Stimulated activated CD8-positive, alpha-beta memory T cell treated with anti-CD3 and anti-CD28 coated beads, Interleukin-7, amount 100 ng/mL, for 48 hours (primary cell): ENCODE measurements at places on chromosomes 16 and 17.

DNA sequence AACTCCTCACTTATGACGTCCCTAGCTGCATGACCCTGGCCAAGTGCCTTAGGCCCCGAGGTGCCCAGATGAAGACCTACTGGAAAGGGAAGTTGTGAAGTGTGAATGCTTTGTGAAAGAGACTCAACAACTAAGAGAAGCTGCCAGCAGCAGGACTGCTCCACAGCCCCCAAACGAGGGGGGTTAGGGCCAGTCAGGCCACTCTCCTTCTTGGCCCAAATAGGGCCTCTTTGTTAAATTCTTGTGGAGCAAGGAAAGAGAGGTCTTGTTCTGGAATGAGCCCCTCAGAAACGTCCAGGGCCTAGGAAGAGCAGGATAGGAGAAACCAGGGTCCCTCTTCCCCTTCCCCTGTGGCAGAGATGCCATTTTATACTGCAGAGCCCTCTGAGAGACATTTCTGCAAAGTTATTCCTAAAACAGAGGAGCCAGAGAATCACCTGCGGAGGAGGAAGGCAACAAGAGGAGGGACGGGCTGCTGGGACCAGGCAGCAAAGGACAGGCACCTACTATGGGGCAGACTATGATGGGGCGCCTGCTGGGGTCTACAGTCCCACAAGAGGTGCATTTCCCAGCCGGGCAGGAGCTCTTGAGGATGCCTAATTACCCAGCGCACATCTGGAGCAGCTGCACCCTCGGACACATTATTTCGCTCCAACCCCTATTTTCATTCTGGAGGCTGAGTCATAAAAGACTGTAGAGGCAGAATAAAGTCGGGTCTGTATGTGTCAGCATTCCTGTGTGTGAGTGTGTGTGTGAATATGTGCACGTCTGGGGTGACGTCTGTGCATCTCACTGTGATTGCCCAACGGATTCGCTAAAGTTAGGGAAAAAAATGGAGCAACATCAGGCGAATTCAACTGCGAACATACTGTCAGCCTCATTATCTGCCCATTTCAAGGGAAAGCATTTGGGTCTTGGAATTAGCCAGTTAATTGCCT lies 11.4 kb upstream of the HOXB9 start:
- no peak for DNase-seq

GRCh38 chr17:77470800-77471733 lies 330.3 kb downstream of the SEC14L1 start:
- DNase-seq: no peak

DNA sequence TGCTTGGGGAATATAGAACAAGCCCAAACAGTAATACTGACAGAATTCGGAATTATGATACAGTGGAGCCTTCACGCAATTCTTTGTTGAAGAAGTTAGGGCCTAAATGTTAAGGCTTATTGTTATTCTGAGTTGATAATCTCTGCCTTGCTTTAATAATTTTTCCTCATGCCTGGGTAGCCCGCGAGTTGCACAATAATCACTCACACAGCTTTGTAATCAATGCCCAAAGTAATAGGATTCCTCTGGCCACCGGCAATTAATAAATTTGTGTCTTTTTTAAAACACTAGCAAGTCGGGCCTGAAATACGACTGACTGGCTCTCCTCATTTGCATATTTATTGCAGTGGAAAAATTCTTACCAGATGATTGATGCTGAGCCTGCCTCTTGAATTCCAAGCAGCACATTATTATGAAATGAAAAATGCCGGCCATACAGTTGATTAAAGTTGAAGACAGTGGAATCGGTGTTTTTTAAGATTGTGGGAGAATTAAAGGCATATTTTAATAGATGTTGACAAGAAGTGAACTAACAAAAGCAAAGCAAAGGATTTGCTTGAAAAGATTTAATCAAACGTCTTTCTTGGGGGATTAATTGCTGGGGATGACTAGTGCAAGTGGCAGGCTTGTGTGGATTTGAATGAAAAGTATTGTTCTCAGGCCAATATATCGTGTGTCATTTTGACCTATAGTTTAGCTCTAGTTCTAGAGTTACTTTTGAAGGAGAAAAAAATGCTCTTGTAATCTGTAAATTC lies 30.2 kb downstream of the AATF start:
- DNase-seq: no peak

- no peak for DNase-seq
Observed at GRCh38 chr16:6356911-6357310, 975.7 kb upstream of the RBFOX1 start.

DNA sequence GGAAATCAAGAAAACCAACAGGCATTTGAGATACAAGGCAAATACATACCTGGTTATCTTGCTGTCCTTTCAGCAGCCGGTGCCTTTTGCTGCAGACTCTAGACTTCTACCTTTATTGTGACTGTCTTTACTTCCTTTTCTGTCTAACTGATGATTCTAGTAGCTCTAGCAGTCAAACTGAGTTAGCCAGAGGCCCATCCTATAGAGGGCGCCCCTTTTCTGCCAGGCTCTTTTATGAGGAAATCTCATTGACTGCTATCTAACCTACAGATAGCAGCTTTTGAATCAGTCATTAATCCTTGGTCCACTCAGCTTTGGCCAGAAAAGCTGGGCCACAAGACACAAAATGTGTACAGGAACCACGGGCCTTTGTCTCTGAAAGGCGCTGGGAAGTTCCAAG lies 87.5 kb upstream of the WSB1 start:
- DNase-seq: no peak

DNA sequence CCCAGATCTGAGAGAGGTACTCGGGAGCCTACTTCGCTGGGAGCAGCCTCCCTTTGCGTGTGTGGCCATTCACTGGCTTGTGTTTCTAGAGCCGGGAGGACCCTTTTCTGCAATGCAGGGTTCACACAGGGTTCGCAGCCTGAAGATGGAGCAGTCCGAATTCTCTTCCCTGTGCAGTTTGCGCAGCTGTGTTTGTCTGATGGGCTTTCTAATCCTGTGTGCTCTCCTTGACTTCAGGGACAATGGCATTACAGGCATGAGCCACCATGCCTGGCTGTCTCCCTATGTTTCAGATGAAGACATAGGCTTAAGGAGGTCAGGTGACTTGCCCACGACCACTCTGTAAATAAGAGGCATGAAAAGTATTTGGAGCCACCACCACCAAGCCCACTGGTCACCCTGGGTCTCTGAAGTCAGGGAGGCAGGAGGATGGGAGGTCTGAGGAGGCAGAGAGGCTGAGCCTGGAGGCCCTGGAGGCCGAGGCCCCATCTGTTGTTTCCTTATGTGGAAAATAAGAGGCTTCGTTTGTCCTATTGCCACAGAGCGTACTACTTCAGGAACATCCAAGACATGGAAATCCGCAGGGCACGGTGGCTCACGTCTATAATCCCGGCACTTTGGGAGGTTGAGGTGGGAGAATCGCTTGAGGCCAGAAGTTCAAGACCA lies 5.0 kb upstream of the STH start:
- no peak for DNase-seq

DNA sequence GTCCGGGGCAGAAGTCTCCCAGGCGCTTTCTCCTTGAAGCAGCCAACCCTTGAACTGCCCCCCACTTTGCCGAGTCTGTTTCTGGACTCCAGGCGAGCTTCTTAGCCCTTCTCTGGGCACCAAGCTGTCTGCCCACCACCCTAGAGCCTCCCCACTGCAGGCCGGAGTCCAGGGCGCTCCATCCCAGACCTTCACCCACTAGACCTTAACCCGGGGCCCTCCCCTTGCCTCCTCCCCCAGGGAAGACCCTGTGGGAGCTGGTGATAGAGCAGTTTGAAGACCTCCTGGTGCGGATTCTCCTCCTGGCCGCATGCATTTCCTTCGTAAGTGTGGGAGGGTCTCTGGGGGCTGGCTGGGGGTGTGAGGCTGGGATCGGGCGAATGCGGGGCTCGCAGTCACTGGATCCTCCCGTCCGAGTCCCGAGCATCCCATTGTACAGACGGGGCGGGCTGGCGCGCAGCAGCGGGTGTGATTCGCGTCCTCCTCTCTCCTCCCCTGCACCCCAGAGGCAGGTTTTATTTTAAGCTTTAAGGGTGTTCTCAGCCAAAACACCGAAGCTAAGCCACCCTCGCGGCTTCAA lies 1.1 kb downstream of the ATP2A1 start:
- no peak for DNase-seq

GRCh38 chr16:68388124-68388523 lies 60.2 kb downstream of the SMPD3 start:
- DNase-seq: no peak

GRCh38 chr17:43822570-43823190 lies 10.3 kb downstream of the MPP3 start:
- no peak for DNase-seq

DNA sequence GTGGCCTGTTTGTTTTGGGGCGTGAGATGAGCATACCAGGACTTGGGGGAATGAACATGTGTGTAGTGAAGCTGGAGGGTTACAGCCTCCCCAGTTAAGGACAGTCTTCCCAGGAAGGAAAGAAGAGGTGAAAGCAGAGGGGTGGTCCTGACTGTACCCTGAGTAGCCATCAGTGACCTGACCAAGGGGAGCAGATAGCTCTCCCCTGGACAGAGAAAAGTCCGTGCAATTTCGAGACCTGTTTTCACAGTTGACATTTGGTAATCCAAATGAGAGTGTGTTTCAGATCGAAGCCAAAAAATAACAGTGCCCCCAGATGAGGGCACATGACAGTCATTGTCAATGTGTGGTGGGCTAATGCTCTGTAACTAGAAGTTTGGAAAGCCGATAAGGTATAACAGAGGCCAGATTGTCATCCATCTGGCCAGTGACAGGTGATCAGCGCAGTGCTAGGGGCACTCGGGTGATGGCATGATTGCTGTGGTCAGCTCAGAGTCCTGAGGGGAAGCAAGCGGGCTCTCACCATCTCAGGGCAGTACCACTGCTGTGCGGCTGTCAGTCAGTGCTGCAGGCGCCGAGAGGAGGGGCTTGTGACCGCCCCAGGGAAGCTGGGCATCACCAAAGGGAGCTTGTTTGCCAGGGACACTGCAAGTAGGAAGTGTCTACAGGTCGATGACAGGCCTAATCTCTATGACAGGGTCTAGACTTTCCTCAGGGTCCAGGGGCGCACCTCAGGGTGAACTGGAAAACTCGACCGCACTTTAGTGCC lies 1.1 kb upstream of the NME2 start:
- DNase-seq: no peak

- DNase-seq: no peak
Observed at GRCh38 chr17:60390925-60391470, 935 bp downstream of the USP32 start.

DNA sequence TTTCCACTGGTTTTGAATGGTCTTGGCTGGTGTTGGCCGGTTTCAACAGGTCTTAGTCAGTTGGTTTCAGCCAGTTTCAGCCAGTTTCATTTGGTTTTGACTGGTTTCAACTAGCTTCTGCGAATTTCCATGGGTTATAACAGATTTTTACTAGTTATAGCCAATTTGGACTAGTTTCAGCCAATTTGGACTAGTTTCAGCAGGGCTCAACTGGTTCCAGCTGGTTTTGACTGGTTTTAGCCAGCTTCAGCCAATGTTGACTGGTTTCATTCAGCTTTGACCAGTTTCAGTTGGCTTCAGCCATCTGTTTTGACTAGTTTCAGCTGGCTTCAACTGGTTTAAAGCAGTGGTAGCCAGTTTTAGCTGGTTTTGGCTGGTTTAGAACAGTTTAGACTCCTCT lies 432.6 kb downstream of the UTP18 start:
- no peak for DNase-seq

DNA sequence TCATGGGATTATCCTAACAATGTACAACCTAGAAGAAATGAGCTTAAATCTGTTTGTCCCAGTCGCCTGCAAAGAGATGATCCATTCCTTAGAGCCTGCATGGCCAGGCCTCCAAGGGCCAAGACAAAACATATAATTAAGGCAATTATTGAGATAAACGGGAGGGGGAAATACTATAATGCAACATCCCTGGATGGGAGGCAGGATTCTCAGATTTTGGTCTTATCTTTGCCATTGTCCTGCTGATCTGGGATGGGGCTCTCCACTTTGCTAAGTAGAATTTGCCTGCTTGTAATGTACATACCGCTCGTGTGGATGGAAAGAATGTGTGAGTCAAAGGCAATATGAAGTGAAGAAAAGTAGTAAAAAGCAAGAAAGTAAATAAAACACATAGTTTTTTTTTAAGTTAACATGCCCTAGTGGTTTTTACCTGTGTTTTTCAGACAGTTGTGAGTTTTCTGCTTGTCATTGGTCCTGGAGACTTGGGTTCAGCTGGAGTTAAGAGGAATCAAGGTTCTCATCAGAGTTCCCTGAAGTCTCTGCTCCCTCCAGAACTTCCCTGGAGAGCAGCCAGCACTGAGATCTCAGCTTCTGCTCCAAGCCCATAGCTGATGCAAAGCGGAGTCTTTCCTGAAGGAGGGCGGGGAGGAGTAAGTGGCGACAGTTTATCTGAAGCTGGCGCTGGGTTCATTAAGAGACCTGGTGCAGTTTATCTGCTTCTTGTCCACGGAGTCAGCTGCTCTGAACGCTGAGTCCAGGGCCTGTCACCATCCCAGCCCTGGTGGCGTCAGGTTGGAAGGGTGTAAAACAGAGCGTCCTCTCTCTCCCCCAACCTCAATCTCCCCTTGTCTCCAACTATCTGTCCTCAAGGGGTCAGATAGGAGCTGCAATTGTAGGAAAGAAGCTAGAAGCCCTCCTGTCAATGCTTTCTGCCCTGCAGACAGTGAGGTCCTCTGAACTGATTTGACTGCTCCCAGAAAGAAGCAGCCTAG lies 30.1 kb downstream of the HOXB1 start:
- DNase-seq: no peak

GRCh38 chr16:13999071-13999894 lies 71.8 kb upstream of the MRTFB start:
- DNase-seq: no peak

DNA sequence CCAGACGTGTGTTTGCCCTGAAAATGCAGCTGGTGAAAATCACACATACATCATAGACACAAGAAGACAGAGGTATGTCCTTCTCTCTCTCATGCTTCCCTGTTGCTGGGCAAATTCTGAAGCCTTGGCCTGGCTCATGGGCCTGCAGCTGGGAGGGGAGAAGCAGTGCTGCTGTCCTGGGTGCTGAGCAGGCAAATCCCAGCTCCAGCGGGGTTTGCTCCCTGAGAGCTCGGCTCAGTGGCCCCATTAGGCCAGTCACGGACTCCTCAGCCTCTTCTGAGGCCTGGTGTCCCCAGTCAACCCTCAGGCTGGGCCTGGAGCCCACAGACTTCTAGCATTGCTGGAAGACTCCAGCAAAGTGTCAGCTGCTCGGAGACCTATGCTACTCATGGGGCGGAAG lies 11.7 kb downstream of the RHBDL3 start:
- no peak for DNase-seq

- DNase-seq: no peak
Observed at GRCh38 chr16:68282064-68282452, 17.7 kb downstream of the SLC7A6 start.

GRCh38 chr17:29195465-29196081 lies 15.4 kb upstream of the MYO18A start:
- DNase-seq: no peak

DNA sequence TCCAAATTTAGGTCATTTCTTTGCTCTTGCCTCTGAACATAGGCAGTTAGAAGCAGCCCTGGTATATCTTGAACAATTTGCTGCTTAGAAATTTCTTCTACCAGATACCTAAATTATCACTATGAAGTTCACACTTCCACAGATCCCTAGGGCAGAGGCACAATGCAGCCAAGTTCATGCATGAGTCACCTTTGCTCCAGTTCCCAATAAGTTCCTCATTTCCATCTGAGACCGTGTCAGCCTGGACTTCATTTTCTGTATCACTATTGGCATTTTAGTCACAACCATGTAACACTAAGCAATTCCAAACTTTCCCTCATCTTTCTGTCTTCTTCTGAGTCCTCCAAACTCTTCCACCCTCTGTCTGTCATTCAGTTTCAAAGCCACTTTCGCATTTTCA lies 45.0 kb downstream of the KCNJ16 start:
- no peak for DNase-seq

- DNase-seq: no peak
Observed at GRCh38 chr17:81537343-81537855, 9.2 kb downstream of the FSCN2 start.

- no peak for DNase-seq
Observed at GRCh38 chr16:69476920-69477443, 52.6 kb downstream of the CYB5B start.
